Activated T-cell treated with anti-CD3 and anti-CD28 coated beads, Interleukin-2, amount 50 U/mL, for 72 hours (primary cell): ENCODE measurements at places on chromosomes 2 and 18. TPM values are rescaled to one million over a fixed set of nuclear protein-coding genes. Genes with fewer than 3 reads are reported as not detected.

The NTSR2 gene
- total RNA-seq: not detected

DNA sequence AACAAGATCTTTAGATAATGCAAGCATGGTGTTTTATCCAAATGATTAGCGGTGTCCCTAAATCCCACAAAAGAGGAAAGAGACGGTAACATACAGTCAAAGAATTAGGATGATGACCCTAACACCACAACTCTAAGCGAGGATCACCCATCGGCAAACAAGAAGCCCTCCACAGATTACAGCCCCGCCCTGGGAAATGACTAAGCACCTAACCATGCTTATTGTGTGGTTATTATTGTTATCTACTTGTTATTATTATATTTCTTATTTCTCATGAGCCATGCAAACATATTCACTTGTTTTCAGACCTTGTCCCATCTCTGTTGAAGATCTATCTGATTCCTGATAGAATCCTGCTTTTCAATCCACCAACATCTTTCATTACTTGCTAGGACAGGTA lies 651.3 kb downstream of the NYAP2 start:
- no peak for DNase-seq

The SCG2 gene
- not detected for total RNA-seq

- no peak for DNase-seq
These were observed 11.2 kb upstream of the ENOSF1 start for GRCh38 chr18:723541-724080.

DNA sequence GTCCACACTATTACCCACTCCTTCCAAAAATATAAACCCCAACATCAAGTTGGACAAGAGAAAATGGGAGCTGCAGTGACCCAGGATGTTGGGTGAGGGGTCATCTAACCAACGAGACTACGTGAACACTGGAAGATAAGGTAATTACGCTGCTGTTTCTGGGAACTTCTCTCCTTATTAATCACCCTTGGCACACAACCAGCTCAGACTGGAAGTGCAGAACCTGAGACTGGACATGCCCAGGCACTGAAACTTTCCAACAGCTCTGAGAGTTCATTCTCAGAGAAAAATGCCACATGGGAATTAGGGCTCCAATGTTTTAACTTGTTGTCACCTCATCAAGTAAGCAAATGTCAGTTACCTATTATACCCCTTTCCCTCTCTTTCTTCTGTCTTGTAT lies 135.3 kb downstream of the CCDC148 start:
- no peak for DNase-seq

DNA sequence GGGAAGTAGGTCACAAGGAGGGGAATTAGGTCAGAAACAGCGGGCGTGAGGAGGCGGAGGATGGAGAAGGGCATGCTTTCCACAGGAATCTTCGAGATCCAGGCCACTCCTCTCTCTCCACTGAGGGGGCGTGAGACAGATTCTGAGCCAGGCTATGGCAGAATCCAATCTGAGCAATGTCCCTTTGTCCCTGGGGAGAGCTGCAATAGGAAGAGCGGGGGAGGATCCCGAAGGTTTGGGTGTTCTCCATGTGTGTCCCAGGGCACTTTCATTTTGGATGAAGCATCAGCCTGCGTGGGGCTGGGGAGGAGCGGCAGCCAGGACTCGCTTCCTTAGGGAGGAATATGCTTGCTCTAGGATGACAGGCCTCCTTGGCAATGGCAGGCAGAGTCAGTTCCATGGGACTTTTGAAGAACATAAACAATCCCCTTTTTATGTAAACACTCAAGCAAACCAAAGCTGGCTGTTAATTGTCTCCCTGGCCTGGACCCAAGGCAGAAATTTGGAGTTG lies 84.0 kb downstream of the LIPG start:
- DNase-seq: no peak

DNA sequence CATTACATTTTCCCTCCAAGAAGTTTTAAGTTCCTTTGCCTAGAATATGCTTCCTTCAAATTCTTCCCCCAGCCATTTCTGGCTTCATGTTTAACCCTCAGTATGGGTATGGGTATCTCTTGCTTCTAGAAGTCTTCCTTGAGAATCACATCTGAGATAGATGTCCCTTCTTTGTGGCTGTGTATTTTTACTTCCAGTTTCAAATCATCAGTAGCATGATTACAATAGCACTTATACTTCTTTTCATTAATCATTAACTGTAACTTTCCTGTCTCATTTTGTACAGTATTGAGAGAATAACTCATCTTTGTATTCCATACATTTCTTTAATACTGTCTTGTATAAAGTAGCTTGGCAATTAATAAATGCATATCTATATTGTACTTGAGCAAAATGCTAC lies 17.3 kb upstream of the PDE1A start:
- DNase-seq: no peak

GRCh38 chr2:170177950-170178781 lies at the start of gene MYO3B:
Gene MYO3B, plus strand, starts transcription at chr2:170178147. Its CDS starts 141 bp downstream, at chr2:170178288.
- DNase-seq: no peak
